Forelimb muscle (tissue), 1 donor: ENCODE measurements at places on chromosomes 16 and 17.

DNA sequence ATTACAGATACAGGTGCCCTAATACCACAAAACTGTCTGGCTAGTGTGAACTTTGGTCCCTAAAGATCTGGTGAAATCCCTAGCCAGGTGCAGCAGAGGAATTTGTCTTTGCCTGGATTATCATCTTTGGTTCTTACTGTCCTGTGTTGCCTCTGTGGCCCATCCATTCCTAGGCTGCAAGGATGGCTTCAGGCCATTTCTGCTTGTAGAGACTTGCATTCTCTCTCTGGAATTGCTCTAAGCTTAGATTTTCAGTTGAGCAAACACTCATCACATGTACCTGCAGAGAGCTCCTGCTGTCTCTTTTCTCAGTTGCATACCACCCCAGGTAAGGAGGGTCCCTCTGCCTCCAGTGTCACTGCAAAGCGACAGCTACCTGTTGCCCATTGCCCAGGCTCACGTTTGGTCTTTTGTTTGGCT, 114.9 kb downstream of the PRKCA start:
- DNase-seq: no peak

- no peak for DNase-seq
These were observed 73.4 kb downstream of the WSB1 start for GRCh38 chr17:27367121-27367981.

GRCh38 chr17:64412944-64413381, 22.3 kb upstream of the PECAM1 start:
- DNase-seq: no peak

- DNase-seq: no peak
These were observed 251.1 kb downstream of the SEC14L1 start for GRCh38 chr17:77391668-77392375.

DNA sequence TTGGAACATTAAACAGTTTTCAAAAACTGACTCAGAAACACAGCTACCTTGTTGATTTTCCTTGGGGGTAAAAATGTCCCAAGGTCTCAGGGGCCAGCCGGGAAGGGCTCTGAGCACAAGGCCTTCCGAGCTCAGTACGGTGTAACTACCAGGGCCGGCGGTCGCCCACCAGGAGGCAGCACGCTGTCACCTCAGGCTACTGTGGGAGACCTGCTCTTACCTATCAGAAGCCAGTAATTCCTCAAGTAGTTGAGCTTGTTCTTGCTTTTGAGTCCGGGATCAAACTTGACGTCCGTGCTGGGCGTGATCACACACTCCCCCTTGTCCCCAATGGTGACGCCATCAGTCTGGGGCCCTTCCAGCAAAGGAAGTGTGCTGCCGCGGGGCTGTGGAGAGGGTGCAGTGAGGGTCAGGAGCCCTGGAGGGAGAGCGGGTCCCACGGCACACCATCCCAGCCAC, 43.4 kb upstream of the ICAM2 start:
- no peak for DNase-seq

DNA sequence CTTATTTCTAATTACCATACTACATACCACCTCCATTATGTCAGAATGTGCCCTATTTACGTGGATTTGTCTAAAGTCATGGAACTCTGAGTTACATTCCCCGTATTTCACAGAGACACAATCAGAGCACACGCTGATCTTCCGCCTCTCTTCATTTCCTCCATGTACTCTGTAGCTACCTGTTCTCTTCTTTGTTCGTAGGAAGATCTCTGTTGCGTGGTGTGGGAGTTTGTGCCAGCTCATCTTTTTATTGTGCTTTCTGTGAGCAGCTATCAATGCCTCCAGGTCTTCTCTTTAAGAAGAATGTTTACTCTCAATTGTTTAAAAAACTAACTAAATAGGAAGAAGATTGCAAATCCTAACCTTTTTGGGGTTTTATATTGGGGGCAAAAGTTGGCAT, 26.9 kb downstream of the NLRC5 start:
- no peak for DNase-seq

- no peak for DNase-seq
These were observed 29.6 kb upstream of the CDRT4 start for GRCh38 chr17:15496735-15497670.

DNA sequence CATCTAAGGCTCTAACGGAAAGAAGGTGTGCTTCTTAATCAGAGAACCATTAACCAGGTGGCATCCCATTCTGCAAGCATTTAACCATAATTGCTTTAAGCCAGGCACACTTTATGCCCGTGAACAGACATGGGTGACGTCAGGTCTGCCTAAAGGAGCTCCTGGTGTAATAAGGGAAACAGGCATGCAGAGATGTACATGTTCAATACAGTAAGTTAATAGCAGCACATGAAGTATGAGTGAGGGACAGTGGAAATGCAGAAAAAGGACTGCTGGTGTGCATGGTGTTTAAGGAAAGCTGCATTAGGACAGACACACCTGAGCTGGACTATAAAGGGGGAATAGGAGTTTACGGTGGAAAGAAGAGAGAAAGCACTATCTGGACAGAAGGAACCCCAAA, 18.6 kb downstream of the DYNLRB2 start:
- DNase-seq: no peak

DNA sequence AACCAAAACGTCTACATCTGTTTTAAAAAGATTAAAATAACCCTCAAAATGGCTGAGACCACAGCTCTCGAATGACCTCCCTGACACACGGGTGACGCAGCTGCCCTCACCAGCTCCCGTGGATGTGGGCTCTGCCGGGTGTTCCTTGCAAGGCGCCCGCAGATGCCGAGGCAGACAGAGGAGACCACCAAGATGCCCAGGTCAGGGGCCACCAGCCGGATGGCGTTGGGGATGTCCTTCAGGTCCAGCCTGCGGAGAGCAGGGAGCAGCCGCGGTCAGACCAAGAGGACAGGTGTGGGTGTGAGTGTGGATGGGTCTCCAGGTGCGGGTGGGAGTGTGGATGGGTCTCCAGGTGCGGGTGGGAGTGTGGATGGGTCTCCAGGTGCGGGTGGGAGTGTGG, 35.1 kb downstream of the CTU2 start:
- no peak for DNase-seq

GRCh38 chr17:83180996-83181481, 101.6 kb downstream of the METRNL start:
- DNase-seq: no peak

DNA sequence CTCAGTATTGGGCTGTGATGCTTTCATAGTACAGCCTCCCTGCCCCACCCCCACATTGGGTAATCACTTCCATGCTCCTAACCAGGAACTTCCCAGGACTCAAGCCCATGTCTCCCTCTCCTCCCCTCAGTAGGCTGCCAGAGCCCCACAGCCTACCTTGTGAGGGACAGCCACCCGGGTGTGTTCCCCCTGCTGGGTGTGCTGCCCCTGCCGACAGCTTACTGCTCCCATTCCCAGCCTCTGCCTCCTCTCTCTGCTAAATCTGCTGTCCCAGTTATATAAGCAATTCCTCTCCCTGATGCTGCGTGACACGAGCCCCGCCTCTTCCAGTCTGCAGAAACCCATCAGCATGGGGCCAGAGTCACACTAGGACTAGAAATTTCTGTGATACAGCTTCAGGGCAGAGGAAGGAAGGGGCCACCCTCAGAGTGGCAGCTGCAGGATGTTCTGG, at the start of gene RSKR:
RSKR (minus strand) TSS at position 255 of the 451 bp plus-strand sequence; CDS start at position 231, 24 bp downstream.
- no peak for DNase-seq

- DNase-seq: no peak
These were observed 204.2 kb downstream of the CA10 start for GRCh38 chr17:51954232-51954765.

- no peak for DNase-seq
These were observed 180.9 kb downstream of the HS3ST3A1 start for GRCh38 chr17:13420878-13421277.

GRCh38 chr17:64156670-64157069, 26.7 kb upstream of the ERN1 start:
- DNase-seq: no peak

GRCh38 chr17:15654886-15655561, 29.1 kb downstream of the TRIM16 start:
- DNase-seq: no peak

GRCh38 chr17:17528696-17529652, 32.8 kb upstream of the RASD1 start:
- no peak for DNase-seq

GRCh38 chr16:17379121-17379571, 91.6 kb downstream of the XYLT1 start:
- DNase-seq: peak; percentile 56

GRCh38 chr16:73499276-73499675, 451.3 kb upstream of the ZFHX3 start:
- DNase-seq: no peak

DNA sequence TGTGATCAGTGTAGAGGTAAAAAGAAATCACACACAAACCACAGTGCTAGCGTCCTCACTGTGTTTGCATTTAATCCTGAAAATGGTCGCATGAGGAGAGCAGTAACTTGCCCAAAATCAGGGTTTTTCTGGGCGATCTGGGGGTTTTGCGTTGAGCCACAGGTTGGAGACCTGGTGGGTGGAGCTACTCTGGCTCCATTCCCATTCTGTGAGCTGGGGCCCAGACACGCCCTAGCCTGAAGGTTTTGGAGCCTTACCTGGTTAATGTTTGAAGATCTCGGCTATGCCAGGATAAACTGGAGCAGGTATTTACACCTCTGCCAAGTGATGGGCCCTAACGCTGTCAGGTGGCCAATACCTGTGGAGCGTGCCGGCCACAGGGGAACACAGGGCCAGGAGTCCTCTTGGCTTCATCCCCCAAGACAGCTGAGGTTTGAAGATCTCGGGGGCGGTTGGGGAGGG, 48.4 kb downstream of the MPRIP start:
- no peak for DNase-seq

- no peak for DNase-seq
These were observed 27.2 kb downstream of the PLCD3 start for GRCh38 chr17:45104907-45105624.

DNA sequence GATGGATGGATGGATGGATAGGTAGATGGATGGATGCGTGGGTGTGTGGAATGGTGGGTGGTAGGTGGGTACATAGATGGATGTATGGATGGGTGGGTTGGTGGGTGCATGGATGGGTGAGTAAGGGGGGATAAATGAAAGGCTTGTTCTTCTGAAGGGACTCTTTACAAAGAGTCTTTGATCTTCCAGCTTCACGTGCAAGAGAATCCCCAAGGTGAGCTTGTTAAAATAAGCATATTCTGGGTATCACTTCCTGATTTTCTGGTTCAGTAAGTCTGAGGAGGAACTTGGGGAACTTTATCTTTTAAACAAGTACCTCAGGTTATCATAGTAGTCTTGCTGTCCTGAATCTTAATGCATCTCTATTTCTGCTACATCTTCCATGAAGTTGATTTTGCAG, 639.1 kb downstream of the MAF start:
- no peak for DNase-seq

GRCh38 chr16:88928405-88929090, 48.5 kb downstream of the CBFA2T3 start:
- no peak for DNase-seq

GRCh38 chr17:63827801-63828221, 348 bp upstream of the FTSJ3 start:
- DNase-seq: no peak

GRCh38 chr16:69566240-69566980, 644 bp downstream of the NFAT5 start:
- no peak for DNase-seq

DNA sequence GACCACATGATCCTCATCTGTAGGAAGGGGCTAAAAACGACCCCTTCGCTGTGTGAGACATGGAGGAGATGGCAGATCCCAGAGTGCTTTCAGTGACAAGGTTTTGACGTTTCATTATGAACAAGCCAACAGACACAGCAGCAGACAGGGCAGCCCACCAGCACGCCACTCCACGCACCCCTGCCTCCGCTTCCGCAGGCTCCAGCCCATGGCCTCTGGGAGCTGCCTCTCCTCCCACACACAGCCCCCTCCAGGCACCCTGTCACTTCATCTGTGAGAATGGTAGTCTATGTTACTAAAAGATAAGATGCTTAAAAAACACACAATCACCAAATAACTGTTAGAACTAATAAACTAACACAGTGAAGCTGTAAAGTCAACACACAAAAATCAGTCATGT, 12.3 kb upstream of the ADCY7 start:
- DNase-seq: no peak

DNA sequence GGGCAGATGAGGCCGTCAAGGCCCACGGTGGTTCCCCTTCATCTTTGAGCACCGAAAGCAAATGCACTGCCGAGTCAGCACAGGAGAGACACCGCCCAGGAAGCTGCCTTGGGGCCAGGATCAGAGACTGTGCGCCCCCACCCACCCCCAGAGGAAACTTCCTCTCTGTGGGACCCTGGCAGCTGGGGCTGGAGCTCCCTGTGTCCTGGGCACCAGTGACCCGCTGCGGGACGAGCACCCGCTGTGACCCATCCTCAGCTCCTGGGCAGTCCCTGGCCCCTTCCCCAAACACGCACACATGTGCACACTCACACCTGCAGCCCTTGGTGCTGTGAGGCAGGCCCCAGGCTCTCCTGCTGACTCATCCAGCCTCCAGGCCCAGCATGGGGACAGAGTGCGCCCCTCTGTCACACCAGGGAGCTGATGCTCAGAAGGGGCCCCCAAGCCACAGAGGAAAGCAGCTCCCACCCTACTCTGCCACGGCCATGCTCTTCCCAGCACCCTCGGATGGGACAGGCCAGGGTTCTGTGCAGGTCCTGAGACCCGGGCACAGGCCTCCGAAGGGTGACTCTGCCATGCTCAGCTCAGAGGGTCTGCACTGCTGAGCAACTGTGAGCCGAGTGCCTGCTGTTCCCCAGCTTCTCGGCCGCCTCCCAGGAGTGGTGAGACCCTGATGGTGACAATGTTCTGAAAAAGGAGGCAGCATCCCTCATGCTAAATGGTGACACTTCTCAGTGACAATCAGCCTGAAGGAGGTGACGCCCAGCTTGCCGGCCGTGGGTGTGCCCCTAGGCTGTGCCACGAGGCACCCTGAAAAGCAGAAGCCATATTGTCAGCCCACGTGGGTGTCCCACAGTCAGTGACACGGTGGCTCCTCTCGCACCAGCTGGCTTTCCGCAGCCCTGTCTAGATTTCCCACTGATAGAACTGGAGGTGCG, 3.6 kb downstream of the PIEZO1 start:
- DNase-seq: no peak

GRCh38 chr16:66728117-66728787, 23.2 kb downstream of the DYNC1LI2 start:
- DNase-seq: peak; percentile 43

DNA sequence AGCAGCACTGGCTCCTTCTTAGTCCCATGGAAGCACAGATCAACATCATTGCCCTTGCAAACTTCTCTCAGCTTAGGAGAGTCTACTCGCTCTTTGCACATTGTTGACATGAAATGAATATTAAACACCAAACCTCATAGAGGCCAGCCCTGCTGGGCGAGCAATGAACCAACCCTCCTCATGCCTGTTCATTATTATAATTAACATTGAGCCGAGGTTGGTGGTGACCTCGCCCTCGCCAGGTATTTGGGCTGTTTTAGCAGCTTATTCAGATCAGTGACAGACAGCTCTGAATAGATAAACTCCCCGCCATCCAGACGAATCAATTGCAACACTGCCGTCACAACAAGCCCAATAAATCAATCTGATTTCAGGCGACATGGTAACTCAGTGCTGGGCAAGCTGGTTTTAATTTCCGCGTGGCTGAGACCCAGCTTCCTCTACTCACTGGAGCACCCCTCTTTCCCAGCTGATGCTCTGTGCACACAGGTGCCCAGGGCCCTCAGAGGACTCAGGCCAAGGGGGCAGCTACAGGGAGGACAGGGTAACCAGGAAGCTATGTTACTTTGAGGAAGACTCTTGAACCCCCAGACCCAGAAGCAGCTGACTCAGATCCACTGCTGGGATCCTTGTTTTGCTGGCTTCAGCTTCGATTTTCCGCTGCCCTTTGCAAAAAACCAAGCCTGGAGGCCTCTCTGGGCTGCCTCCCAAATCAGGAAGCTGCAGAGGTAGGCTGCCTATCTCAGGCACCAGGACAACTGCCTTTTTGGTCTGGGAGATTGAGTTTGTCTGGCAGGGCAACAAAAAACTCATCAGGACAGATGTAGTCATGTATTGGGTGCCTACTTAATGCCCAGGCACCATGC, 10.7 kb upstream of the SEZ6 start:
- no peak for DNase-seq
